GM06990 (cell line): ENCODE measurements at places on chromosomes 6 and 20.

- DNase-seq: no peak
These were observed 272.2 kb upstream of the THEMIS start for GRCh38 chr6:128172752-128173682.

DNA sequence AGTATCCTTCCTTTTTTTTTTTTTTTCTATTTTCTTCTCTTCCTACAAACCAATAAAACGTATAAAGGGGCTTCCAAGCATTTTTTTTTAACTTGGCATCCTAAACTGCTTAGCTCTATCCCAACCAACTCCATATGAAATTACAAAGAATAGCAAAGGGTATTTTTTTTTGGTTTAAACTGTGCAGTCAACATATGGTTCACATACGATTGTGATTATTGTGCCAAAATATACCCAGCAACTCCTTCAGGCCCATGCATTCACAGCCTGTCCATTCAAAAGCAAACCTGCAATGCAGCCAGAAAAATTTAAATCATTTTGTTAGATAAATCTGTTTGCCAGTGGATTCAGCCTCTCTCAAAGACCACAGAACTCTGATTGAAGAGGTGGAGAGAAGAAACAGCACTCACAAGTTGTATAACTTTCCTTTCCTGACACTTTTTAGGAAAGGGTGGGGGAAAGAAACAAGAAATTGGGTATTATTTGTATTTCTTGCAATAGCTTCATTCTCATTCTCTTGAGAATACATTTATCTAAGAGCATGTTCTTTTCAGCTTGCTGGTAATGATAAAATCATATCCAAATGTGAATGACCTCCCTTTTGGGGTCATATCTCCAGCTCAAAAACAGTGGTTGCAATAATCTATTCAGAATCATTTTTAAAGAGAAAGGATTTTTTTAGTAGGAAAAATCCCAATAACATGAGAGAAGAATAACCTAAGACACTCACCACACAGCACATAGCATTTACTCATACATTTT, 701.3 kb upstream of the CHD6 start:
- DNase-seq: no peak

DNA sequence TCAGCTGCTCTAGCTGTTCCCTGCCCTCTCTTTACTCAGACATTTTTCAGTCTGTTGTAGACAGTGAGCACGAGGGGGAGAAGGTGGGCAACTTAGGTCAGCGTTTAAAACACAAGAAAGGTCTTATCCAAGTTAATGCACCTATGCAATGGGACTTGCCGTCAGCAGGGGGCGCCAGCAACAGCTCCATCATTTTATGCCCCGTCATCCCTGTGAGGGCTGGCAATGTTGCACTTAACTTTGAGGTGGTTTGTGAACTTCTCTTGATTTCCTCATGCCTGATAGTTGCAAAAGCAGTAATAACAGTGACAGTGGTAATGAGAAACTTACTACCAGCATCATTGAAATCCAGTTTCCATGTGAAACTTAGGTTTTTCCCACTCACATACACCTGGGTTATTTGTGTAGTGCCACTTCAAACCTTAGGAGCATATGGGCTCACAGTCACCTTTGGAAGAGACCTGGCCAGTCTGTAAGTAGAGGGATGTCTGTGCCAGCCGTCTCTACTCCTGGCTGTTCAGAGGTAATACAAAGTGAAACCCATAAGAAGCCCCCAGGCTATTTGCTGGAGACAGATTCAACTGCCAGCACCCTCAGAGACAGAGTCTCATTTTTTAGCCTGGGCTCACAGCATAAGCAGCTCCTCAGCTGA, 44.9 kb upstream of the ID1 start:
- DNase-seq: no peak

- no peak for DNase-seq
These were observed 916 bp upstream of the SUN5 start for GRCh38 chr20:33005132-33005566.

- no peak for DNase-seq
These were observed 4.0 kb upstream of the TUBB2B start for GRCh38 chr6:3231247-3232016.

GRCh38 chr6:169424821-169425240, 171.2 kb upstream of the THBS2 start:
- DNase-seq: no peak

DNA sequence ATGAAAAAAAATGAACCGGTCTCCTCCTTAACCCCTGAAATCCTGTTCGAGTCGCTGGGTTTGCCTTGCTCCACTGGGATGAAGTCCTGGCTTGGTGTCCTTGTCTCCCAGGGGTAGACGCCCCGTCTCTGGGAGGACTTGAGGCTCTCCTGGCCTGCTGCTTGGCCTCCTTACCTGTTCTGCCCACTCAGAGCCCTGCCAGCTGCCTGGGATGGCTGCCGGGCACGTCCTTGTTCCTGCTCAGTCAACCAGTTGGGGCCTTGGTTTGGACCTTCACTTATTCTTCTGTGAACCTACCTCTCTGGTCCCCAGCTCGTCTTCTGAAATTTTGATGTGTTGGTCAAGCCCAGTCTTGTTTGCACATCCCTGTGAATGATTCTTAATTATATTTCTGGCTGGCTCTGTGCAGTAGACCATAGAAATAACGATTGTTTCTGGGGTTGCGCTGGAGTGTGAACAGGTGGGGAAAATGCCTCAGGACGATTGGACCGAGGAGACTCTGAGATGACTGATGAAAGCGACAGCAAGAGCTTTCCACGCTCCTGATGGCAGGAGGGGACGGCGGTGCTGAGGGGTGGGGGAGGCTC, 126.5 kb upstream of the ESR1 start:
- DNase-seq: no peak

- no peak for DNase-seq
These were observed 44.2 kb downstream of the NCOA6 start for GRCh38 chr20:34781220-34781619.

GRCh38 chr6:38481211-38481836, 158.4 kb downstream of the BTBD9 start:
- DNase-seq: no peak

DNA sequence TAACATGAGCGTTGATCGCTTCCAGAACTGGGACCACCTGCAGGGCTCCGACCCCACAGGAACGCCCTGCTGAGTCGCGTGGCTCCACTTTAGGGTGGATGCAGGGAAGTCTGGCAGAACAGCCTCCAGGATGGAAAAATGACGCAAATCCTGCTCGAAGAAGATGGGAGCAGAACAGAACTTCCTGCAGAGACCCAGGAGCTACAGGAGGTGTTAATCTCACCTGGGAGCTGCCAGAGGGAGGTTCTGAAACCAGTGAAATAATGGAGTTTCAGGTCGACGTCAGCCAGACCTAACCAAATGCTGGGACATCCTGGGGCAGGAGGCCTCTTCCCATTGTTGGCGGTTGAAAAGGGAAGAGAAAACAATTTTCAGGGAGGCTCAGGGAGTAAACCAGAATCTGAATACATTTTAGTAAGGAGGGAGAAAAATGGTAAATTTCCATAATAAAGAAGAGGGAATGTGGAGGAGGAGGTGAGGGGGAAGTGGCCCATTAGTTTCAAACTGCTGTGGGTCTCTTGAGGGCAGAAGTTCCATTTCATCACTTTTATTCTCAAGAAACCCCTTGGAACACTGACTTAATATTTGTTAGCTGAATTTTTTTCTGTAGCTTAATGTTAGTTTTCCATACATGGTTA, 558.4 kb upstream of the CDH4 start:
- DNase-seq: no peak
